NCI-H774 (cell line): ENCODE measurements at places on chromosomes 1 and 21.

DNA sequence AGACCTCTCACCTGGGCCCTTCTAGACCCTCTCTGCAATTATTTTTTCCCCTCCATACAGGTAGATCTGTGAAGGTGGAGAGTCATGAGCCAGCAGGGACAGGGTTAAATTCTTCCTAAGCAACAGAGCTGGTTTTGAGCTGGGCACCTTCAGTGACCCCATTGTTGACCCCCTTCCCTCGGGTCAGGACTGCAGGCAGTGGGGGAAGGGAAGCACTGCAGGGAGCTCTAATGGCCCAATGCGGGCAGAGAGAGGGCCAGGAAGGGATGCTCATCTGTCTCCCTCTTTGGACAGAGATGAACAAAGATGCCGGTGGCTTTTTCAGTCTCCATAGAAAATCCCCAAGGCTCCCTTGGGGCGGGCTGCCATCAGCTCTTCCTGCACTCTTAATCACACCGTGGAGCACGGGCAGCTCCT, 21.4 kb downstream of the SOX13 start:
- no peak for DNase-seq

GRCh38 chr1:62906428-62906886, 122.5 kb downstream of the ATG4C start:
- DNase-seq = no peak

- peak; percentile 87 for DNase-seq
Observed at GRCh38 chr21:34603002-34603709, 11.8 kb downstream of the RCAN1 start.

DNA sequence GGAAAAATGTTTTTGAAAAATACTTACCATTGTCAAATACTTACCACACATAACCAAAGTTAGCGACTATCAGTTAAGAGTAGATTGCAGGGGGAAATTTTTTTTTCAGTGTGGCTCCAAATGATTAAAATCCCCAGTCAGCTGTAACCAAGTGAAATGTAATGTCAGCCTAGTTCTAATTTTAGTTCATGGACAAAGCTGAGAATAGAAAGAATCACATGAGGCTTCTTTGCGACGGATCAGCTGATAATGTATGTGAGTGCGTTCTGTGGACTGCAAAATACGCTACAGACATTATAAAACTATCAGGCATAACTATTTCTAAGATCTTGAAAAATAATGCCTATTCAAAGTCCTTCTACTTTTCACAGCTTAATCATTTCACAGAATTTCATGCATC, at the start of gene LRRC39:
TSS of gene LRRC39 (minus strand) at position 166 of the 400 bp plus-strand sequence. CDS start 9,740 bp downstream, outside the sequence.
- no peak for DNase-seq

- DNase-seq = peak; percentile 16
Observed at GRCh38 chr1:145963265-145964019, 933 bp downstream of the ANKRD34A start.

DNA sequence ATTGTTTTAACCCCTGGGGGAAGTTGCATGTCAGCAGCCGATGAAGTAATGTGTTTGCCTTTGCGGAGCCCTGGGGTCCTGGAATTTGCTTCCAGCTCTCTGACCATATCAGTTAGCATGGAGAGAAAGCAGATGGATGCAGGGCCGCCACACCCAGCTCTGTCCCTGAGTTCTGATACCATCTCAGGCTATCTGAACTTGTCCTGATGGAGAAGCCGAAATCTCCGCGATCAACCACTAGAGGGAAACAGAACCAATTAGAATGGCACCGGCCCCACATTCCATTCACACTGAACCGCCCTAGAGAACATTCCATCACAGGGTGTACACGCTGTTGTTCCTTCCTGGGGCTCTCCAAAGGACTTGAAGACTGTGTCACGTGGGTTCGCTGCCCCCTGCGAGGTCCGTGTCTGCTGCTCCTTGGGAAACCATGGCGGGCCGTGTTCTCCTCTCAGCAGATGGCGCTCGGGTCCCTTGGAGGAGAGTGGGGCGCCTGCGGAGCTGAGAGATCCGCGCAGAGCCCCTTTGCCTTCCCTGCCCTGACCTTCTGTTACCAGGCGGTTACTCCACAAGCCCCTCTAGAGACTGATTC, 75.4 kb downstream of the ABCA4 start:
- DNase-seq = no peak

DNA sequence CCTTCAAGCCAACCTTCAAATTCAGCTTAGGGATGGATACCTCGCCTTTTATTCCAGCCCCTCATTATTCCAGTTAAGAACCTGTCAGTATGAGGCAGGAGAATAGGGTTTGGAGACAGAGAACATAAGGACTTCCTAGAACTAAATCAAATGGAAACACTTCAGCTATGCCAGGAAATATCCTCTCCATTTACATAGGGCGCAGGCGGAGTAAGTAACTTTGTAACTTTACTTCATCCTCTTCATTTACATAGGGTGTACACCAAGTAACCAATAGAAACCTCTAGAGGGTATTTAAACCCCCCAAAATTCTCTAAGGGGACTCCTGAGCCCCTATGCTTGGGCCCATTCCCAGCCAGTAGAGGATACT, 75.4 kb upstream of the ATF3 start:
- DNase-seq = no peak

GRCh38 chr1:160580221-160580812, 1.0 kb upstream of the CD84 start:
- no peak for DNase-seq

GRCh38 chr1:229985613-229986010, 81.4 kb upstream of the GALNT2 start:
- no peak for DNase-seq

DNA sequence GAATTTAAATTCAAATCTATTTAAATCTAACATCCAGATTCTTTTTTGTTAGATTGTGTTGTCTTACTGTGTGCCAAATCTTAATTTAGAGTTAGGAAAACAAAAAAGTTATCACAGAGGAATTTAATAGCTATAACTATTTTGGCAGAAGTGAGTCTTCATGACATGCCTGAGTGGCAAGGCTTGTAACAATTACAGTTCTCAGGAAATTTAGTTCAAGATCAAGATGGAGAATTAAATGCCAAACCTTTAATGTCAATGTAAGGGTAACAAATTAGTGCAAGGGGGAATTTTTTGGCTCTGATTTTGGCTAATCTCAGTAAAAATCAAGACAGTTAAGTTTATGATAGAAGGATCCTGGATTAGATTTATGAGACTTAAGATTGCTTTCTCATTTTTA, 58.4 kb downstream of the GDAP2 start:
- DNase-seq = no peak

GRCh38 chr1:42689912-42690311, 7.7 kb downstream of the YBX1 start:
- no peak for DNase-seq

DNA sequence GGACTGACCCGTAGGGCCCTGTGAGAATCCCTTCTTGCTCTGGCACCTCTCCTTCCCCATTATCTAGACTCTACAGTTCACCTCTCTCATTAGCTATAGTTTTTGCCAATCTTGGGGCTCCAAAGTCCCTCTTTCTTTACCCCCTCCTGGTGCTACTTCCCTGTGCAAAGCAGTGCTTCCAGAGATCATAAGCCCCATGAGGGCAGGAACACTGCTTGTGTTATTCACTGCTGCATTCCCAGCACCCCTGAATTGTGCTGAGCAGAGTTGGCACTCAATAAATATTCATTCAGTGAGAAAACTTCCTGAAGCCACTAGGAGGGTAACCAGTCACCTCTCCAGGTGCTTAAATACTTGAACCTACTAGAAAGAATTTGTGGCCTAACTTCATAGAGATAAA, 2.1 kb upstream of the H3-3A start:
- DNase-seq = no peak

DNA sequence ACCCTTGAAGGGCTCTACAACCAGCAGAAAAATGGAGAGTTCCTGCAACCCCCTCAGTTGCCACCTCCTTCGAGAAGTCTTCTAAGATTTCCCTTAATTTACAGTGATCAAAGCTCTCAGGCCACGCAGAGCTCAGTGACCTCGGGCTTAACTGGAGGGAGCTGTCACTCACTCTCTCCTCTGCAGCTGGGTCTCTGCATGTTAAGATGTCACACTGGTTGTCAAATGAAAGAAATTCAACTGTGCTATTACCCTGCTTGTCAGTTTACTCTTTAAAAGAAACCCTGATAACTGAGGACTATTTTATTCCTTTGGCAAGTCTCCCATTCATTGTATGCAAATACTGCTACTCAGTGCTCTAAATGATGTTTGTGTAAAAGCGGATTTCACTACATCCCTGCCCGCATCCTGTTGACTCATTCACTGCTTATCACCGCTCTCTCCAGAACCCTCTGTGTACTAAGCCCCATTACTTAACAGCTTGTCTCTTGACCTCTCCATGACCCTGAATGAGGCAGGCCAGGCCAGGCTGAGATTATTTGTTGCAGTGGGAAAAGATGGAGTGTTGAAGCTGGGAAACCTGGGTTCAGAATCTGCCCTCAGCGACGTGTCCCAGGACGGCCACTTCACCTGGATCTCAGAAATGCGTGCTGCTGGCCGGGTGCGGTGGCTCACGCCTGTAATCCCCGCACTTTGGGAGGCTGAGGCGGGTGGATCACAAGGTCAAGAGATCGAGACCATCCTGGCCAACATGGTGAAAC, 13.7 kb downstream of the DHRS3 start:
- no peak for DNase-seq

DNA sequence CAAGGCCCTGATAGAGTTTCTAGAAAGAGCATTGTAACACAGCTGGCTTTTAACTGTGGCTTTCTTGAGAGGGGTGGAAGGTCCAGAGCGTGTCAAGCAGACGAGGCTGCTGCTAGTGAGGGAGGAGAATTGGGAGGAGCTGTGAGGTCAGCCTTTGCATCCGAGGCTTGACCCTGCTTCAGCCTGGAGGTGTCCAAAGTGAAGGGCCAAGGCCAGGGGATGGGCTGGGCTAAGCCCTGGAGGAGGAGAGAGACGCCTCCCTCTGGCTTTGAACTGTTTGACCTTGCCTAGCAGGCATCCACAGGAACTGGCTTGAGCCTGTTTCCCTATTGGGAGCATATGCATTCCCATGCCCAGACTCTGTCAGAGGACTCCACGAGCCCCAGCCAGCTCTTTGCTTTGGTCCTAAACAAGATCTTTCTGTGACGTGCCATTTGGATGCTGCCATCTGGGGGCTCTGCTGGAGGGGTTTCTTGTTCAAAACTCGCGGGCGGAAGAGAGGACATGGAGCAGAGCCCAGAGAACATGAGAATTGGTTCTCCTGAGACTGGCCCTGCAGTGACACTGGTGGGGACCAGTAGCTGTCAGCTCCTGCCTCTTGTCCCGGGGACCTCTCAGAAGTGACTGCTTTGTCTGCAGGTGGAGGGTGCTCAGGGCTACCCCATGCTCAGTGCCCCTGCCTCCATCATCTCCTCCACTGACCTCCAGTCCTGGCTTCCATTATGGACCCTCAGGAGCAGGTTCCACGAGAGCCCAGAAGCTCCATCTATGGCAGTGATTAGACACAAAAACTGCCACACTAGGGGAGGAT, 5.5 kb downstream of the ACTRT2 start:
- no peak for DNase-seq

DNA sequence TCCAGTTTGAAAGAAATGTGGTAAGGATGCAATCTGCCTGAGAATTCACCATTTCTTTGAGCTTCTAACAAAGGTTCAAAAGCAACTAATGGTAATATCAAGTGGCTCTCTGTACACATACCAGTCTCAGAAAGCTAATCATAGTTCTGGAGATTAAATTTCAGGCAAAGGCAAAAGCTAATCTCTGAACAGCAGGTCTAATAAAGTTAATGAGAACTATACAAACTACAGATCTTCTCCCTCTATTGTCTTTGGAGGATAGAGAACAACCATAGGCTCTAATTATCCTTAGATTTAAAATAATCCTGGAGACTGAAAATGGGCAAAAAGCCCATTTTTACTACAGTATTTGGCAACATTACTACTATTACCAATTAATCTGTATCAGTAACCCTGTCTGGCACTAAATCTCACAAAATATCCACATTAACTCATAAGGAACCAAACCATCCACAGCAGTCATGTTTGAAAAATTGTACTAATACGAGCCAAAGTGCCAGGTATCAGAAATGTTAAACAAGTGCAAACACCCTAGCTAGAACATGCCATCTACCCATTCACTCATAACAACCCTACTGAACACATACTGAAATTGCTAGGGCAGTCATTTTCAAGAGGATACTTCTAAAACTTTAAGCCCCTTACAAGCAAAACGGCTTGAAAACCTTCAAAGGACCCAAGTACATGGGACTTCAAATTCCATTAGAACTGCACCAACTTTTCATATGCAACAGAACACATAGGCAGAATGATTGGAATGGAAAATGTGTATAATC, 4.8 kb downstream of the DIPK1A start:
- no peak for DNase-seq

- no peak for DNase-seq
Observed at GRCh38 chr1:39680751-39681150, 8.8 kb upstream of the NT5C1A start.

DNA sequence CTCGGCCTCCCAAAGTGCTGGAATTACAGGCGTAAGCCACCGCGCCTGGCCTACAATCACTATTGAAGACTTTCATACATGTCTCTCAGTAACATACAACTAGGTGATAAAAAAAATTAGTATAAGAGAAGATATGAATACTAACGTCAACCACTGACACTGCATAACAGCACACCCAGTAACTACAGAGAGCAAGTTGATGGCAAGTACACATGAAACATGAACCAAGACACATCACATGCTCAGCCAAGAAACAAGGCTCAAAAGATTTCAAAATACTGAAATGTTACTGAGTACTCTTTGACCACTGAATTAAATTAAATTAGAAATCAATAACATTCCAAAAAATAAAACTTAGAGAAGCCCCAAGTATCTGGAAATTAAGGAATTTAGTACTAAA, 168.1 kb downstream of the SLC45A1 start:
- no peak for DNase-seq

DNA sequence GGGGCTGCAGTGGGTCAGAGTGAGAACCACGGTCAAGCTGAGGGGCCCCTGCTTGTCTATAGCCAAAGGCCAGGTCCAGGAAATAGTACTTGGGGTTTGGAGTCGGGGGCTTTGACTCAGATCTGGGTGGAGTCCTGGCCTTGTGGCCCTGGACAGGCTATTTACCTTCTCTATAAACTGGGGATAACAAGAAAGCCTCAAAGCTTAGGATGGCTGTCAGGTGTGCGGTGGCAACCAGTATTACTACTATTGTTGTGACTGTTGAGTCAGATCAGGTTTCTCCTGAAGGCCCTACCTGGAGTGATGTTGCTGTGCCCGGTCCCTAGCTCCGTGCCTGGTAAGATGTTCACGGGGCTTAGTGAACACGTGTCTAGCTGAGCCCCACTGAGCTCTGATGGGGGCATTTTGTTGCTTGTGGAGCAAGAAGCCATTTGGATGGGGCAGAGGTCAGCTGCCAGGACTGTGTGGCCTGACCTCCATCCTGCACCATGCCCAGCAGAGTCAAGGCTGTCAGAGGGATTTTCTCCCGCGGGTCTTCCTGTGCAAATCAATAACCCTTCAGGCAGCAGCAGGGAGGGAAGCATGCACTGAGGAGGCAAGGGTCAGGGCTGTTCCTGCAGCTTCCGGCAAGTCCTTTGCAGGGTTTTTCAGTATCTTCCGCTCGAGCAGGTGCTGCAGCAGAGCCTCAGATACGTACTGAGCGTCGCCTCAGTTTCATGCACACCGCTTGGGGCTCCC, 170.3 kb downstream of the CAMTA1 start:
- no peak for DNase-seq

- no peak for DNase-seq
Observed at GRCh38 chr1:34127006-34128000, 37.7 kb downstream of the CSMD2 start.
